Hepatic stellate cell (primary cell): ENCODE measurements at places on chromosomes 5 and 9.

DNA sequence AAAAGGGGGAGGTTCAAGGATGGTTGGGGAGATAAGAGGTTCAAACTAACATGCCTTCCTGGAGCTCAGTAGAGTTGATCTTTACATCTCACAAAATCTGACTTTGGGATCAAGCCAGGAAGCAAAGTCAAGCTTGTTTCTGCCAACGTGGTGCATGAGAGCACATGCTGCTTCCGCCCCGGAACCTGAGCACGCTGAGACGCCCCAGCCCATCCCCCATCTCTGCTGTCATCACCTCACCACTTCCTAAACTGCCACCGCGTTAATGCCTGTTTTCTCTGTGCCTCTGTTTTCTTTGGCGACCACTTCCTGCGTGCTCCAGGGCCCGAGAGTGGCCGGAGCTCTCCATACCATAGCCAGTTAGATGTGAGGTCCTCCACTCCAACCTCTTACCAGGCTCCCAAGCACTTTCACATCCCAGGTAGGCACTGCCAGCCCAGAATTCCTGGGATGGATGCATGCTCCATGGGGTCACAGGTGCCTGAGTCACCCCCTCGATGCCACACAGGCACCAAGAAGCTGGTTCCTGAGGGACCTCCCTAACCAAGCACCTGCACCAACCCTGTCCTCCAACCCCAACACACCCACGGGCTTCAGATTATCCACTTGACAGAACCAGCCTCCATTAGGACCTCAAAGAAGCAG is 31.2 kb upstream of the AFAP1L1 start:
- no peak for DNase-seq

DNA sequence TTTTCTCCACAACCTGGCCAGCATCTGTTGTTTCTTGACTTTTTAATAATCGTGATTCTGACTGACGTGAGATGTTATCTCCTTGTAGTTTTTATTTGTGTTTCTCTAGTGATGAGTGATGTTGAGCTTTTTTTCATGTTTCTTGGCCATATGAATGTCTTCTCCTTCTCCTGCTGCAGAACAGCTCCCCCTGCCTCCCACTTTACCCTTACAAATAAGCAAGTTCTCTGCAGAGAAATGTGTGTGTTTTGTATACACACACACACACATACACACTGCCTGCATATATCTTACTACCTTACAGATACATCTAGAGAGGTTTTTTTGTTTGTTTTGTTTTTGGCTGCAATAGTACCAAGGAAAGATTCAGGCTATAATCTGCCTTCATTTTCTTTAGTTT is 88.7 kb upstream of the PHF24 start:
- no peak for DNase-seq

- DNase-seq = no peak
Observed at GRCh38 chr9:94894094-94894699, 167.7 kb downstream of the AOPEP start.

DNA sequence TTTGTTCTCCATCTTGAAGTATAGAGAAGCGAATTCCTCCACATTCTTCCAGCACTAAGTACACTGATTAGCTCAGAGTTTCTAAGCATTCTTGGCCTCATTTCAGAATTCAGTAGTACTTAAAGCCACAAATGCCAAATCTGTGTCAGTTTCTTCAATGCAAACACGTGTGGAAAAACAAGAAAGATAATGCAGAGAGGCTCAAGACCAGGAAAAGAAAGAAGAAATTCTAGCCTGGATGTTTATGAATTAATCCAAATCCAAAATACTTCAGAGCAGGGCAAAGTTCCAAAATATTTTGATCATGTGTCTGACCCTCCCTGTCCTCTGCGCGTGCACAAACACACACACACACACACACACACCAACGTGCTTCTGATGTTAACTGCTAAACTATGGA is 457.6 kb downstream of the SLCO4C1 start:
- DNase-seq = no peak

GRCh38 chr9:31210978-31211570 is 1173.4 kb upstream of the ACO1 start:
- DNase-seq = no peak

- peak; percentile 53 for DNase-seq
Observed at GRCh38 chr5:759111-759751, 25.3 kb downstream of the ZDHHC11B start.

GRCh38 chr5:140842798-140843733 is 2.1 kb downstream of the PCDHA8 start:
- DNase-seq = no peak

DNA sequence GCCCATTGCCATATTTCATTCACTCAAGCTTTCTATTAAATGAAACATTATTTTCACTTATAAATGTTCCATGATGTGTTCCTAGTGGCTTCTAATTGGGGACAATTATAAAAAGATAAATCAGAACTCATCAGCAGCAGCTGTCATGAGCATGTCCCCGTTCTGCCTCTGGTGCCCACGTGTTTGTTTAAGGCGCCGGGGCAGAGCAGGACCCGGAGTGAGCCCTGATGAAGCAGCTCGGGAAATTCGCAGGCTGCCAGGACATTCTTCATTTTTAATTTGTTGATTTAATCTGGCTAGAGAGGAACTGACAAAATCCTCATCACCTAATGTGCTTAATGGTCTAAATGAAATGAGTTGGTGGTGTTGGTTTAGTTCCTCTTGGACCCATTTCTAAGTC is 475.0 kb downstream of the CTNND2 start:
- no peak for DNase-seq

DNA sequence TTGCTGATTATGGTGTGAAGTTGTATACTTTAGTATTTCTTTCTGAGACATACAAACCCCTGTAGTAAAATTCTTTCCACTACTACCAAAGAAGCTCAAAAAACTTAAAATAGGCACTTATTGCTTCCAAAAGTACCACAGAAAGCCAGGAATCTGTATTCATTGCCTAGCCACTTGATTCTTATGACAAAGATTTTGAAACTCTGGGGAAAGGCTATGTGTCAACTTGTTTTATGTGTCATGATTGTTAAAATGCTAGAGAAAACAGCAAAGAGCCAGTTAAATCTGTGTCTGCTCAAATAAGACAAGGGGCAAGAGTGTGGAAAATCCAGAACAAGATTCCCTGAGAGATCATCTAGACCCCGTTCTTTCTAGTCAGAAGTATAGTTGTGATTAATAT is 6.0 kb downstream of the KIF2A start:
- DNase-seq = no peak

DNA sequence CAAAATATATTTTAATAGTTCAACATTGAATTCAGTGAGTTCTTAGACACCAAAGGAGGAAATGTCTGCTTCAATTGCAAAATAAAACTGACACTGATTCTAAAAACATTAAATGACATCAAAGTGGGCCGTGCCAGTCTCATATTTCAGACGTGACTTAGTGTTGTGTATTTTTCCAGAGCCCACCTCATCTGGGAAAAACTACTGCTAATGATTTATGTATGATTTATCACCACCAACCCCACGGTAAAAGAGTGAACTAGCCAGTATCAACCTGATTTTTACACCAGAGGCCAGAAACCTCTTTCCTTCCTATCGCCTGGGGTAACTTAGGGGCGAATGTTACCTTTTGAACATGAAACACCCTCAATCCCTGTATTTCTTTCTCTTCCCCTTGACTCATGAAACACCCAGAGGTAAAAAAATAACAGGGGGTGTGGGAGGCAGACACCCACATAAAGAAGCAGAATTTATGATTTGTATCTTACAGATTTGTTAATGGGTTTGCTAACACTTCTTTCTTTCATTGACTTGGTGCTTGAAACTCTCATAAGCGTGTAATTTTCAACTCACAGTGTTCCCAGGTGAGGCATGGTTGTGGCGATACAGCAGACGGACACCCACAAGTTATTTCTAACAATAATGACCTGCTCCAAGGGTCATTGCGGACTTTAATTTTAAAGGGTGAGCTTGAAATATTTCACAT is 56.4 kb upstream of the FANCC start:
- no peak for DNase-seq

DNA sequence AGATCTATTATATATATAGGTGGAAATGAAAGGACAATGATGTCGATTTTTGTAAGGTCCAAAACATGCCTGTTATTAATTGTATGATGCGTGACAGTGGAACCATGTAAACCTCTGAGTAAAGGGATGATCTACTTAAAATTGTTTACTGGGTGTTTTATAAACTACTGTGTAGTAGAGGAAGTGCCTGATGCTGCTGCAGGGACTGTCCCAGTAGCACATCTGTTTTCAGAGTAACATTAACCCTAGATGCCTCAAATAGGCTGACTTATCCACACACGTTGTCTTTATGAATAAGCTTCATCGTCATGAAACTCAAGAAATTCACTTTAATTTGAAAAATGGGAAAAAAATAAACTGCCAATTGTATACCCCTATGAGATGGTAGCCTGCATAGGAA is 1.7 kb downstream of the CAMK4 start:
- no peak for DNase-seq

DNA sequence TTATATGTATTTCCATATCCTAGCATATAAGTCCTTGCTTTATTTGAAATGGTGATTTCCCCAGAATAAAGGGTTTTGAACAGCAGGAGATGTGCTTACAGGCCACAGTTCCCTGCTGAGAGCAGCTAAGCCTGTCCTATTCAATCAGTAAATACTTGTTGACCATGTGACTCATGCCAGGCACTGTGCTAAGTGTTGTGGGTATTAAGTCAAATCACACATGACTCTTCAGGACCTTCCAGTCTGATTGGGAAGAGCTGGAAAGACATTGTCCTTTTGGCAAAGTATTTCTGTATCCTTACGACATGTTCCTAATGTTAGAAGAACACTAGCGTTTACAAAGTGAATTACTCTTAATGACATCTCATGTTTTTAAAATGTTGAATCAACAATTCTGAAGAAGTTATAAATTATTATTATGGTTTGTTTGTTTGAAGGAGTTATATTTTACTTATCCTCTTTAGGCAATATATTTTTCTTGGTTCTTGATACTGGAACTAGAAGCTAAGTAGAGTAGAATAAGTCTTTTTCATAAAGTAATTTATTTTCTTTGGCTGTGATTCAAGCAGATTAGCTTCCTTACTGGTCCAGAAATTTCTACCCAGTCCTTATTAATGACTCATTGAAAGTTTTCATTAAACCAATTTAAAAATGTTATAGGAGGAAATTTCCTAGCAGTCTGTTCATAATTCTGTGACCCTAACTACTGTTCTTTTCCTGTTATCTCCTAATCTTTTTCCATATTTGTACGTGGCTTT is 82.1 kb downstream of the GAPVD1 start:
- peak; percentile 31 for DNase-seq

DNA sequence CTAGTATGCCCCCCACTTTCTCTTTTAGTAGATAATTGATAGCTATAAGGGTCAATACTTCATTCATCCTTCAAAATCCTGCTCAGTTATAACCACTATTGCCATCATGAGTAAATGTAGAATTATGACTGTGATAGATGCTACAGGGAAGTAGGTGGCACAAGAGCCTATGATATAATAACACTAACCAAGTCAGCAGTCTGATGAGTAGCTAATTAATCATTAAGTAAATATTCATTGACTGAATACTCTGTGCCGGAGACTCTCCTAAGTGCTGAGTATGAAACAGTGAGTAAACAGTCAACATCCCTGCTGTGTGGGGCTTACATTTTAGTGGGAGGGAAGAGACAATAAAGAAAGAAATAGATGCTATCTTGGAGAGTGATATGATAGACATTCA is 430.3 kb upstream of the ZNF462 start:
- no peak for DNase-seq

- no peak for DNase-seq
Observed at GRCh38 chr5:15579193-15579990, 79.4 kb downstream of the FBXL7 start.

GRCh38 chr9:4796988-4797853 is 4.5 kb downstream of the RCL1 start:
- DNase-seq = peak; percentile 46
